HTR-8/SVneo (cell line): ENCODE measurements at places on chromosomes 6 and 20.

DNA sequence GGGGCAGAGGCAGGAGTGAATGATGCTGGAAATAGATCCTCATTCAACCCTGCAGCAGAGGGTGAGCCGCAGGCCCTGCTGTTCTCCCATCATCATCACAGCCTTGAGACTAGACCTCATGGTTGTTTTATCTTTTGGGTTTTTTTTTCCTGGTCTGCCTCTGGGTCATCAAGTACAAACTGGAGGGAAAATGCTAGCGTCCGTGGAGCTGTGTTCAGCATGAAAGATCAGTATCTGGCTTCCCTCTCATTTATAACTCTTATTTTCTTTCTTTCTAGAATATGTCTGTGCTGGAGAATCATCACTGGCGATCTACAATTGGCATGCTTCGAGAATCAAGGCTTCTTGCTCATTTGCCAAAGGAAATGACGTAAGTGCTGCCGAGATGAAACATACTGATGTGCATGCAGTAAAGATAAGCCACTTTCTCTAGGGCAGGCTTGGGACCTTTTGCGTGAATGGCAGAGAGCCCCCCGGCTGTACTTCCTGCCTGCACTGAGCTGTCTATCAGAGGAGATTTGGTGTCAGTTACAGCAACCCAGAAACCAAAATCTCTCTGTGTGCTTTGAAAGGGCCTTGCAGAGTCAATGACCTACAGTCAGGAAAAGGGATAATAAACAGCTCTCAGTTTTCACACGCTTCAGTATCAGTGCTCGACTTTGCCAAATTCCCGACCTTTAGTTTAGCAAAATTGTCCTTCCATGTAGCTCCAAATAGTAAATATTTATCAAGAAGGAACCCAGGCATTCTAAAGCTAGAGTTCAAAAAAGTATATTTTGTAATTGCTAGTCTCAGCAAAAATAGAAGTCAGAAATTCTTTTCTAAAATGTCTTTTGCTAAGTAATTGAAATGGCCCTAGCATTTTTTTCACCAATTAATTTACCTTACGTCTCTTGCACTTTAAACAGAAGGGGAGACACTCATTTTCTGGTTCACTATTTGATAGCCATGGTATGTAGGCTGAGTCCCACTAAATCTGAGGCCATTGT is 76.3 kb downstream of the MTFR2 start:
- DNase-seq, result peak; percentile 18

DNA sequence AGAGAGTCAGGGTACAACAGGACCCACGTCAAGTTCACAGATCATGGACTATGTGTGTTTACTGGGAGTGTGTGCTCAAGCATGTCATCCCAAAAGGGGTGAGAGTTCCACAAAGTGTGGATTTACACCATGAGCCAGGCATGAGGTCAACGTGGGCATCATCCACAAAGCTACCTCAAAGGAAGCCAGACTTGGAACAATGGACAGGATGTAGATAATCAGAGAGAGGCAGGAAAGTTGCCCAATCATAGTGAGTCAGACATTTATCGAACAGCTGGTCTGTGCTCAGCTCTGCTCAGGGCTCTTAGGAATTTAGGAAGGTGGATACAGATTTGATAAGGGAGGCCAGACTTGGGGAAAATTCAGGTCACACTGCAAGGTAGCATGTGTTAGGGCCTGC is 317.2 kb upstream of the CDYL start:
- DNase-seq, result peak; percentile 56

DNA sequence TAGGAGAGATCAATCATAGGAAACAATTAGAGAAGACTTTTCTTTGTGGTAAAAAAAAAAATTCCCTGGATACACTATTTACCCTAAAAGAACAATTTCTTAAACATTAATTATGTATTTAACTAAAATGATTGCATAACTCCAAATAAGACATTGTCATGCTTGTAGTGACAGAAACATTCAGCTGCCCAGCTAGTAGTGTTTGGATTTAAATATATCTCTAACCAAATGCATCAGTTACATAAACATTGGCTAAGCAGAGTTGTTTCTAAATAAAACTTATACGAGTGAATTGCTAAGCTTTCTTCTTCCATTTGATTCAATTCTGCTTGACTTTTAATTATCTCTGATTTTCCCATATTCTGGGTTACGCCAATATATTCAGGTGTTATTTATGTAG is 23.7 kb downstream of the MLIP start:
- no peak for DNase-seq

DNA sequence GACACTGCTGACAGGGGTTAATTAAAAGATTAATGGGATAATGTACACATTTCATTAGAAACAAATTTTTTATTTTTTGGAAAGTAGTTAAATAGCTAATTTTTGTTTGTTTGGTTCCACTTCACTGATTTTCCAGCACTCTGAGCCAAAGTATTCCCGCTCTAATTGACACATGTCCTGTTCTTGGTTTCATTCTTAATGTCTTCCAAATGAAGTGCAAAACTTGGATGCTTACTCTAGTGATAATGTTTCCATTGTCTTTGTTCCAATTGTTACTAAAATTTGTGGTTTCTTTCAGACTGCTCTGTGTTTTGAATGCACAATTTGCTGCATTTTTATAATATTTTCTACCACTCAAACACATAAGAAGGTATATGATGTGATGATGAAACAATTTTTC is 794.3 kb downstream of the PHF3 start:
- no peak for DNase-seq

- no peak for DNase-seq
Measured at GRCh38 chr6:14765106-14765505, 480.8 kb upstream of the JARID2 start.

DNA sequence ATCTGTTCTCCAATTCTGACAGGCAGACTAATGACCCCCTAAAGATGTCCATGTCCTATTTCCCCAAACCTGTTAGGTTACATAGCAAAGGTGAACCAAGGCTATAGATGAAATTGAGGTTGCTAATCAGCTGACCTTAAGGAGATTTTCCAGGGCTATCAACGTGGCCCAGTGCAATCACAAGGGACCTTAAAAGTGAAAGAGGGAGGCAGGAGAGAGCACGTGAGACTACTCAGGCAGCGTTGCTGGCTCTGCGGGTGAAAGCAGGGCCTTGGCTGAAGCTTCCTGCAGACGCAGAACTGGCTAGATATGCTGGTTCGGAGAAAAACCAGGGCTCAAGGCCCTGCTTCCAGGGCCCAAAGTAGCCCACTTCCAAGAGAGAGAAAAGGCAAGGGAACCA is 78.7 kb downstream of the NCOA7 start:
- no peak for DNase-seq
